ENCODE measurements at places on chromosomes 11 and 22.

GRCh38 chr22:48842976-48843375 is 984.7 kb downstream of the BRD1 start:
- DNase-seq, result no peak

DNA sequence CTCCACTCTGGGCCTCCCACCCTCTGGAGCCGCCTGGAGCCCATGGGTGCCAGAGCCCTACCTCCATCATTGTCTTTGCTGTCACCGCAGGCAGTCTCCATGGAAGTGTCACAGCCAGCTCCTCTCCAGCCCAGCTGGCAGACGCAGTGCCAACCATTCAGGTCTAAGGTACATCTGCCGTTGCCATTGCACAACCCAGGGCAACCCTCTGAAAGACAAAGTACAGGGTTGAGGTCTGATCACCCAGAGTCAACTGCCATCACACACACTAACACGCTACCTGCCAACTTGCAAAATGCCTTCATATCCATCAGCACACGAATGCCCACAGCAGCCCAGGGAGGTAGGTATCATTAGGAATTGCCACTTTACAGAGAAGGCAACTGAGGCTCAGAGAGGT is 196.3 kb upstream of the NARS2 start:
- no peak for DNase-seq

- DNase-seq, result no peak
These were observed 389.1 kb downstream of the AASDHPPT start for GRCh38 chr11:106466521-106467080.

DNA sequence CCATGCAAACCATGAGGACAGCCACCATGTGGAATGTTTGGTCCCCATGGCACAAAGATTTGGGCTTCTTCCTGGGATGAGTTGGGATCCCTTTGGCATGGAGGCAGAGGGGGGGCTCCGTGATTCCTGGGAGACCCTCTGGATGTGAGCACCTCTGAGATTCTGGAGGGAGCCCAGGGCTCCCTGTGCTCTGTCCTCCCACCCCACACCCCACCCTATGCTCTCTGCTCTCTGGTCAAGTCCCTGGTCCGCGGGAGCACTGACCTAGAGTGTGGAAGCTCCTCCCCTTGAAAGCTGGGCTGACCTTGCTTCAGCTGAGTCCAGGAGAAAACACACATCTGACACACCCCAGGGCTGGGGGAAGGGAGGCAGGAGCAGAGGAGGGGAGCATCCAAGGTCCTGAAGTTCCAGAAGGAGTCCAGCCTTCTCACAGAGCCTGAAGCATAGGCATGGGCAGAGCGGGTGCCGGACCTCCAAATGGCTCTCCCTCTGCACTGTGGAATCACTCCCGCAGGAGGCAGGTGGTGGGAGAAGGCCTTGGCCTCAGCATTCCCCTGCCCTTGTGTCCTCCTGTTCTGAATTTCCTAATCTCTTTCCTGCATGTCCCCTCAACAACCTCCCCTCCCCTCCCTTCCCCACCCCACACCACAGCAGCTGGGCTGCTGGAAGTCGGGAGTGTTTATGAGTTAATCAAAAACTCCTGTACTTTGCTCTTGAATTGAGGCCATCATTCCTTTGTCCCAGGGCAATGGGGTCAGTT is 25.7 kb upstream of the OAF start:
- DNase-seq, result no peak

DNA sequence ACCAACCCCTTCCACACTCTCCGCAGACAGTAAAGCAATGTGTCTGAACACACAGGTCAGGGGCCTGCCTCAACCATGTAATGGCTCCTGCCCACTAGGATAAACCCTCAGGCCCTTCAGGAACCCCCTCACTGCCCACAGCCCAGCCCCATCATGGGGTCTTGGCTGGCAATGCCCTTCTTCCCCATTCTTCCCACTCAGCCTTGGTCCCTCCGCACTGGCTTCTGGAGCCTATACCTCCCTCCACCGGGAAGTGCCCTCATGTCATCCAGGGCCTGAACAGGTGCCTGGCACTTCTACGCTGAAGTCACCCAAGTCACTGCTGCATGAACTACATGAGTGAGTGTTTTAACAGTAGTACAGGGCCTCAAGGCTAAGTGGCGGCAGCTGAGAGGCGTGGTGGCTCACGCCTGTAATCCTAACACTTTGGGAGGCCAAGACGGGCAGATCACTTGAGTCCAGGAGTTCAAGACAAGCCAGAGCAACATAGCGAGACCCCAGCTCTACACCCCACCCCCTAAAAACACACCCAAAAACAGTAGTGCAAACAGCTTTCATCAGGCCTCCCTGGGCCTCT is 74.8 kb upstream of the PITPNB start:
- DNase-seq, result no peak

- DNase-seq, result no peak
These were observed 465.1 kb downstream of the MN1 start for GRCh38 chr22:27336151-27337090.

DNA sequence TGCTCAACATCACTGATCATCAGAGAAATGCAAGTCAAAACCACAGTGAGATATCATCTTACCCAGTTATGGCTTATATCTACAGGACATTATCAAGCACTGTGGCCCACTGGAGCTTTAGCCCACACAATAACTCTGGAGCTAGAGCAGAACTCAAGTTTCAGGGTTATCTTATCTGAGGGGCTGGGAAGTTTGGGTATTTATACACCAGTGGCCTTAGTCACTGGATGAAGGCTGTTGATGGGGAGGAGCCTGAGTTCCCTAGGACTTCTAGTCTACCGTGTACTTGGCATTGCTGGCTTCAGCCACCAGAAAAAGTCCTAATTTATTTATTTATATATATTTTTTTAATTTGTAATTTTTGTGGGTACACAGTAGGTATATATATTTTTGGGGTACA is 19.3 kb downstream of the HSD17B12 start:
- DNase-seq, result no peak

DNA sequence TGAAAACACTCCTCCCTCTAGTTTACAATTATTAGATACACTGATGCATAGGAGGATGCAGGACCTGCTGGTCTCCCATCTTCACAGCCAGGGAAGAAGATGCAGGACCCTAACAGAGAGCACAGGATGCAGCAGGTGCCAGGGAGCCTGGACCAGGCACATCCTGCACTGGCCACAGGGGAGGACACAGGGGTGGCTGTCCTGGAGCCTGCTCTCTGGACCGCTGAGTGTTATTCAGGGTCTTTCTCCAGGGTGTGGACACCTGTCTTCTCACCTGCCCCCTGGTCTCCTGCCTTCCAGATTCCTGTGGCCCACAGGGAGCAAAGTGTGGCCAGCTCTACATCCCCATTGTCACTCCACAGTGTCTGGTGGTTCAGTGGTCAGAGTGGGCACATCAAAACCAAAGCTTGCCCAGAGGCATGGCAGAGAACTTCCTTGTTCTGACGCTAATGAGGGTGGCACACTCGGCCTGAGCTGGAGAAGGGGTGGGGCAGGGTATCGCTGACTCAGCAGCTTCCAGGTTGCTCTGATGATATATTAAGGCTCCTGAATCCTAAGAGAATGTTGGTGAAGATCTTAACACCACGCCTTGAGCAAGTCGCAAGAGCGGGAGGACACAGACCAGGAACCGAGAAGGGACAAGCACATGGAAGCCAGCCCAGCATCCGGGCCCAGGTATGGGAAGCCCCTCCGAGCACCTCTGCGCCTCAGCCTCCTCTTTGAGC is at the start of gene APOBEC3A:
Gene APOBEC3A, plus strand, starts transcription at position 564 of the 725 bp plus-strand sequence. Its CDS starts 83 bp downstream, at position 647.
- DNase-seq, result no peak

GRCh38 chr22:29105468-29105867 is 32.6 kb downstream of the KREMEN1 start:
- no peak for DNase-seq

- DNase-seq, result no peak
These were observed 2.5 kb downstream of the PNPLA5 start for GRCh38 chr22:43889201-43889859.
